ENCODE measurements at places on chromosomes 12 and 14.
A peak's percentile ranks its signal among the peaks of the same experiment; 100 is the strongest.

GRCh38 chr12:85531341-85531740, 251.3 kb downstream of the ALX1 start:
- no peak for DNase-seq

DNA sequence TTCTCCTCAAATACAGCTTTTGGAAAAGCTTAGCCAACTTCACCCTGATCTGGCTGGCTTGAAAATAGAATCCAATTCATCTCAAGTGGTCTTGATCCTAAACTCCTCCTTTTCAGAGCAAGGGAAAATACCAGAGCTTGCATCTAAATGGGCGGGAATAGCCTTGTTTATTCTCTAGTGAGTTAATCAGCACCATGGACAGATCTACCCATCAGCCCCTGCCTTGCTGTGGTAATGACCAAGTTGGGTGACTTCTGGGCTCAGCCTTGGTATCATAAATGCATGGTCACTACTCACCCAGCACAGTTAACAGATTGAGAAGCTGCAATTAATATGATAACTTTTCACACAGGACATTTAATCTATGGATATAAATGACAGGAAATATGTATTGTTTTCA, 196.6 kb downstream of the GLT1D1 start:
- DNase-seq, result peak; percentile 21

DNA sequence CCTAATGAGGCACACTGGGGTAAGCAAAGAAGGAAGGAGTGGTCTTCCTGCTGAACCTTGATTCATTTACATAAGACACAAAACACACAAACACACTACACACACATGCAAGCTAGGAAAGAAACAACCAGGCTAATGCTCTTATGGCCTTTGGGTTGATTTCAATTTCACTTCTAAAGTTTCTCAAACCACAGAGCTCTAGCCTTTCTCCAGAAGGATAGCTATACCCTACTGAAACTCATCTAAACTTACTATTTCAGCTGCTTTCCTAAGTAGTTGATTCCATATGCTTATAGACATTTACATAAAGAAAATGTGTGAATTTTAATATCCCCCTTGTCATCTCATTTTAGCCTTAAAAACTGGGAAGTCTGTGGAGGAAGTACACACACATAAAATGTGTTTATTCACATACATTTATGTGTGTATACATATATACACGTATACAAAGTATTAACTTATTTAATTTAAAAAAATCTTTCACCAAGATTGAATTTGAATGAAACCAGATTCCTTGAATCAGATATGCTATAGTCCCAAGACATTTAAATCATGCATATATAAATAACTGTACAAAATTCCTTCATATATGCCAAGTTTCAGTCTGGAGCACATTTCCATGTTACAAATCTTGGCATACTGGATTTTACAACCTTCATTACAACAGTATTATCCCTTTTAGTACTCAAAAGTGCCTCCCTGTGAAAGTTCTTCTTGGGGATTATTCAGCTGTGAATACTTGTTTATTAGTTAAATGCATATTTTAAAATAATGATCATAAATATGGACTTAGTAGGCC, 231.8 kb upstream of the NPAS3 start:
- no peak for DNase-seq

GRCh38 chr12:96258104-96258961, 64.2 kb downstream of the ELK3 start:
- no peak for DNase-seq

- peak; percentile 42 for DNase-seq
These were observed 906 bp downstream of the MARK3 start for GRCh38 chr14:103385929-103386712.

- DNase-seq, result no peak
These were observed 17.7 kb downstream of the IRAK4 start for GRCh38 chr12:43776498-43776897.

DNA sequence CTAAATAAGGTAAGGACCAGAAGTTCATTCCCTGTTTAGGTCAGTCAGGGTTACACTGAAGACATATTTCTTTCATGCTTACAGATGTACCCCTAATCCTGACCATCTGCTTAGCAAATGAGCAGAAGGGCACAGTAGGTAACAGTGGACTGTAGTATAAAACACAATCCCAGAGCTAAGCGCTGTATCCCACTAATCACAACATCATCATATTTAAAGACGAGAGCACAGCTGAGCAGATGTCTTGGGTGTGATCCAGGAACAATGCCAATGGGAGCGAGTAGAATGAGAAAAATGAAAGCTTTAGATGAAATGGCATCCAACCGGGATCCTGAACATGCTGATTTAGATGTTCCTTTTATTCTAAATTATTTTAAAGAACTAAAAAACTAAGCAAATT, 213.4 kb downstream of the CCER1 start:
- no peak for DNase-seq

DNA sequence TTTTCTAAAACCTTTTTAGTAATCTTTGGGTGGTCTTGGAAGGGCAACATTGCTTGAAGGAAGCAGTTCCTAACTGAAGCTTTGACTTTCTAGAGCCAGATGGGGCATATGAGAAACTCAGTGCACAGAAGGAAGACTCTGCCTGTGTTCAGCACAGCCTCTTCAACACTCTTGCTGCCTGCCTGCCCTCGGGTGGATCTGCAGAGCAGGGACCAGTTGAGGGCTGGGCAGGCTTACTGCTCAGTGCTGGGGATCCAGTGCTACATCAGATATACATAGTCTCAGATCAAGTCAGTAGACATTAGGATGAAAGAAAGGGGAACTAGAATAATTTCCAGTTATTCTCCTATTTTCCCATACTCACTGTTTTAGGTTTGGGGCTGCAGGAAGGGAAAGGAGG, 29.5 kb upstream of the TMX1 start:
- DNase-seq, result no peak
